ENCODE measurements at places on chromosomes 12 and 14.
A peak's percentile ranks its signal among the peaks of the same experiment; 100 is the strongest.

- no peak for DNase-seq
These were observed 37.2 kb downstream of the APOBEC1 start for GRCh38 chr12:7628381-7628961.

DNA sequence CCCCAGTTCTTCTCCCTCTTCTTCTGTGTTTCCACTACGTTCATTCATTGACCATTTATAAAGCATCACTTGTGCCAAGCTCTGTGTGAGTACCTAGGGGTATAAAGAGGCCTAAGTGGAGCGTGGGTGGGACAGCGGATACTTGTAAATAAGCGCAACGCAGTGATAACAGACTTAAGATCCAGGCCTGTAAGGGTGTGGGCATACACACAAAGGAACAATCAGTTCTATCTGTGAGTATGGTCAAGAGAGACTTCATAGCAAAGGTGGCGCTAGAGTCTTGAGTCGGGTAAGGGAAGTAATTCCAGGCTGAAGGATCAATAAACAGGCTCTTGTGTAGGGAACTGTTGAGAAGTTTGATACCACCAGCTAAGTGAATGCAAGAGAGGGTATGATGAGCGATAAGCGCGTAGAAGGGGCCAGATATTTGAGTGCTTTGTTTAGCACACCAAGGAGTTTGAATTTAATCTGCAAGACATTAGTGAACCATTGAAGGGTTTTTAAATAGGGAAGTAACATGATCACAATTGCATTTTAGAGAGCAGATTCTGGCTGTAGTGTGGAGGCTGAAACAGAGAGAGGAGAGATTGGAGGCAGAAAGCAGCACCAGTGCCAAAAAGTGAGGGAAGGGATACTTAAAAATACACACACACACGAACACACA is 1.0 kb upstream of the GXYLT1 start:
- DNase-seq, result no peak

DNA sequence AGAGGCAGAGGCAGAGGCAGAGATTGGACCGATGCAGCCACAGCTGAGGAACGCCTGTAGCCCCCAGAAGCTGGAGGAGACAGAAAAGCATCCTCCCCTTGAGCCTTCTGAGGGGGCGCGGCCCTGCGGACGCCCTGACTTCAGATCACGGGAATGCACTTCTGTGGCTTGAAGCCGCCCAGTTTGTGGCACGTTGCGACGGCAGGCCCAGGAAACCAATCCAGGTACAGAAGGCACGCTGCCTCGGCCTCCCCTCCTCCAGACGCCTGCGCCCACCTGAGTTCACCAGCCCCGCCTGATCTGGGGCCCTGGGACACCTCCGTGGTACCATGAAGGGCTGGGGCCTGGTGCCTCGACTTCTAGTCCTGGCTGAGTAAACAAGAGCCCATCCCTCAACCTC is 82.0 kb downstream of the NCOR2 start:
- DNase-seq, result no peak

DNA sequence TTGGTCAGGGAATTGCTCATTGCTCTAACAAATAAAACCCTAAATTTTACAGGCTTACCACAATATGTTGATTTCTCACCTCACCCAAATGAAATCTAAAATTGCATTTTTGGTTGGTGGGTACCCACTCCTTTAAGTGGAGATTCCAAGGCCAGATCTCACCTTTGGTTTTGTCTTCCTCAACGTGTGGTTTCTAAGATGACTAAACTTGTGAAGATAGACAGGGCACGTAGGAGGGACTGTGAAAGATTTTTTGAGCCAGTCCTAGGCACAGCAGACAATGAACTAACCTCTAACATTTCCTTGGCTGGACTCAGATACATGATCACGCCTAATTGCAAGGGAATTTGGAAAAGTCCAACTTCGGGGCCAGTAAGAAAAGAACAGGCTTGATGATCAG is 1003.9 kb downstream of the FLRT2 start:
- DNase-seq, result no peak

GRCh38 chr12:46435625-46436024 is 63.1 kb upstream of the SLC38A2 start:
- no peak for DNase-seq

DNA sequence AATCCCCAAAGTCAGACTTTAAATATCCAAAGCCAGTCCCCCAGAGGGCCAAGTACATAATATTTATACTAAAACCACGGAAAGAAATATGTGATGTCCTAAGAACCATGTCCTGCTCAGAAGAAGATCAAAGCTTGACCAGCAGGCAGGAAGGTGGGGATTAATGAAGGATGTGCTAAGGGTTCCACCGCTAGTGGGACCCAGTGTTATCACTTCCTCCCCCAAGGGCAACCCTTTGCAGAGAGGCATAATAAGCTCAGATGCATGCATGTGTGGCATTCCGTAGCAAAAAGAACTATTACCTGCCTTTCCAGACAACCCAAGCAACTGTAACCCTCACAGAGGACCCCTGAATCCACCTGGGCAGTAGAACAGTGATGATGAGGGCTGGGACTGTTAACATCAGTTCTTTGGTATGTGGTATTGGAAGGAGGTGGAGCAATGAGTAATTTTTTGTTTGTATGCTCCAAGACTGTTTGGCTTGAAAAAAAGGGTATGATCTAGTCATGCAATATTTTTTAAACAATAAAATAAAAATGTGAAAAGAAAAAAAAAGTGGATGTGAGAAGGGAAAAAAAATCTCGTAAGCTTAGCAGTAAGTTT is 71.7 kb upstream of the ETV6 start:
- no peak for DNase-seq

GRCh38 chr14:65503771-65504170 is 91.2 kb downstream of the FUT8 start:
- no peak for DNase-seq

DNA sequence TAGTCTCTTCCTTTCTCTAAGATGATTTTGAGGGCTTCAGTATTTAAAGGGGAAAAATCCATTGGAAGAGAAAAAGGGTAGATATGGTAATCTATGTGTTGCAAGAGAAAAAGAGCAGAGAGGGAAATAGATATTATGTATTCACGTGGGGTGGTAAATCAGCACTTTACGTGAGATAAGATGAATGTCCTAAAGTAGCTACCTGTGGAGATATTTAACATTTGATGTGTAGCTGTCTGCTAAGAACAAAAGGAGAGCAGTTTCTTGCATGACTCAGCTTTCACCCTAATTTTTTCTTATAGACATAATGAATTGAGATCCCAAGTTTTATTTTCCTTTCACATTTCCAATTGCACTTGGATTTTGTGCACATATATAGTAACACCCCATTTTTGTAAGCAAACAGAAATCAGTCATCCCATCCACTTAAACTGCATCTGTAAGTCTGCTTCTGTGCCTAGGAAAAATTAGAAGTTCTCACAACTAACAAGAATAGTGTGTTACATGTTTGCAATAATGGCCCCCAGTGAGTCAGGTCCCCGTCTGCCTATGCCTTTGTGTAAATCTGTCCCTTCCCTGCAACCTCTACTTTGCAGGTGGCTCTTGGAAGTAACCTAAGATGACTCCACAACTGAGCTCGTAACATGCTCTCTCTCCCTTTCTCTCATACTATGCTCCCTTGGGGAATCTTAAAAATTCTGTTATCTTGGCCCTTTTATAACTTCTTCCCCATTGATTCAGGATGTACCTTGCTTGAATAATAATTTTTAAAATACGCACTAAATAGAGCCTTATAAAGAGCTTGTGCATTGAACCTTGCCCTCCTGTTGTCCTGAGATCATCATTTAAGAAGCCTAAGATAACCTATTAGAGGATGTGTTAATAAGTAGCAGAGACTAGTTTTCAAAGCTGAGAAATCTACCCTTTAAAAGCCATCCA is 3.7 kb downstream of the TMTC3 start:
- no peak for DNase-seq

- no peak for DNase-seq
These were observed 365.5 kb downstream of the ETNK1 start for GRCh38 chr12:22990501-22990900.

GRCh38 chr12:47039756-47040155 is 39.7 kb upstream of the PCED1B start:
- no peak for DNase-seq

GRCh38 chr12:126706300-126706699 is 1560.7 kb upstream of the TMEM132C start:
- no peak for DNase-seq

- DNase-seq, result peak; percentile 7
These were observed 88.1 kb downstream of the ITPR2 start for GRCh38 chr12:26744697-26745440.

GRCh38 chr12:7005311-7005710 is 13.0 kb downstream of the LPCAT3 start:
- DNase-seq, result no peak

DNA sequence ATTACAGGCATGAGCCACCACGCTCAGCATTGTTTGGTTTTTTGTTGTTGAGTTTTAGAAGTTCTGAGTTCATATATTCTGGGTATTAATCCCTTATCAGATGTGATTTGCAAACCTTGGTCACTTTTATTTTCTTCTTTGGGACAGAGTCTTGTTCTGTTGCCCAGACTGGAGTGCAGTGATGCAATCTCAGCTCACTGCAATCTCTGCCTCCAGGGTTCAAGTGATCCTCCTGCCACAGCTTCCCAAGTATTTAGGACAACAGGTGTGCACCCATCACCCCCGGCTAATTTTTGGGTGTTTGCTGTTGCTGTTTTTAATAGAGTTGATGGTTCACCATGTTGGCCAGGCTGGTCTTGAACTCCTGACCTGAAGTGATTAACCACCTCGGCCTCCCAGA is 11.8 kb downstream of the USP30 start:
- no peak for DNase-seq

DNA sequence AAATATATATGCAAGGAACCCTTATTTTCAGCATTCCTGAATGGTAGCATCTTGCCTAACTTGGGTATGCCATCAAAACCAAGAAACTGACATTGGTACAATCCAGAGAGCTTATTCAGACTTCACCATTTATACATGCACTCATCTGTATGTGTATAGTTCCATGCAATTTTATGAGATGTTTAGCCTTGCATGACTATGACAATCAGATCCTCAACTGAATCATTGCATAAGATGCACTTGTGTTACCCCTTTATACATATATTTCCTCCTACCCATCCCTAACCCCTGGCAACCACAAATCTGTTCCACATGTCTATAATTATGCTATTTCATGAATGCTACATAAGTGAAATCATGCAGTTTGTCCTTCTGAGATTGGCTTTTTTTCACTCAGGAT is 37.0 kb upstream of the PPFIBP1 start:
- no peak for DNase-seq

- no peak for DNase-seq
These were observed 44.2 kb downstream of the LGMN start for GRCh38 chr14:92704036-92704804.

GRCh38 chr12:130880411-130880885 is 8.6 kb downstream of the RAN start:
- DNase-seq, result no peak

GRCh38 chr14:92886337-92886736 is 36.6 kb upstream of the CHGA start:
- no peak for DNase-seq

DNA sequence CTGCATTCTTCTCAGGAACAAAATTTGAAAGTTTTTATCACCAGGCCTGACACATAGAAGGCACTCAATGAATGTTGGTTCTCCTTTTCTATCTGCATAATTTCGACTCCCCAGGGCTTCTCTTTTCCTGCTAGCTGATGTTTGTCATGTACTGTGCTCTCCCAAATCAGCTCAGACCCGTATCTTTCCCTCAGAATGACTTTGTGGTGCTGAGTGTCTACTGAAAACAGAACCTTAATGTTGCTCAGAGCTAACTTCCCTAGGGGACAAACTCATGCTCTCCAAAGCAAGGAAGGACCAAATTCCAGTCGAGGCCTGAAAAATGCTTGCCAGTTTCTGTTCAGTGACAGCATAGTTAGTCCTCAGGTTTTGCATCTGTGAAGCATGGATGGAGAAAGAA is 1.9 kb downstream of the ARHGDIB start:
- DNase-seq, result no peak

DNA sequence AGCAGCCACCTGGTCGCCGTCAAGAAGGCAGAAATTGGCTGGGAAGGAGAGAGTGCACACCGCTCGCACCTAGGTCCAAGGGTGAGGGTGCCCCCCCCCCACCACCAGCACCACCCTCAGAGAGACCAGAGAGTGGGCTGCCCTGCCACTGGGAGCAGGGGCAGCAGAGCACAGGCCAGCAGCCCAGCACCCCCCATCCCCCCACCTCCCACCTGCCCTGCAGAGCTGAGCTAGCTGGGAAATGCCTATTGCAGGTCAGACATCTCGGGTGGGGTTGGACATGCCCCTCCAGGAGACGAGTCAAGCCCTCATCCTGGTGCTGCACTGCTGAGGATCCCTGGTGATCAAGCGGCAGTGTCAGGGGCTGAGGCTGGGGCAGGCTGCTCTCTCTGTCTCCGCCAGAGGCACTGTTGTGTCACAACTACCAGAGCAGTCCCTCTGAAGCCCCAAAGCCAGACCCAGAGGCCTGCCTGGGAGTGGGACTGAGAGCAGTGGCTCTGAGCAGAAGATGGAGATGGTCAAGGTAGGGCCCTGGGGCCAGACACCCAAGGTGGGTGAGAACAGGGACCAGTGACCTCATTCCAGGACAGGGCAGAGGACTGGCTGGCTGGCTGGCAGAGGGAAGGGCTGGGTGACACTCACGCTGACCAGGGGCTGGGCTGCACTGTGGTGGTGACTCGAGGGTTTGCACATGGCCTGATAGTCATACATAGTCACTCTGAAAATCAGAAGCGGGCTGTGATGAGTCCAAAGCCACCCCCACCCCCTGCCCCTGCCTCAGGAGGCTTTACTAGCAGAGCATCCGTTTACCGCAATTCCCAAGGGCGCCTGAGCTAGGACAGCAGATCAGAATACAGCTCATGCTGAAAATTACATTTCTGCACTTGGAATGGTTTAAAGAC is 19.7 kb upstream of the LRTM2 start:
- DNase-seq, result peak; percentile 62

- DNase-seq, result no peak
These were observed 6.8 kb downstream of the SIX6 start for GRCh38 chr14:60515511-60516289.

DNA sequence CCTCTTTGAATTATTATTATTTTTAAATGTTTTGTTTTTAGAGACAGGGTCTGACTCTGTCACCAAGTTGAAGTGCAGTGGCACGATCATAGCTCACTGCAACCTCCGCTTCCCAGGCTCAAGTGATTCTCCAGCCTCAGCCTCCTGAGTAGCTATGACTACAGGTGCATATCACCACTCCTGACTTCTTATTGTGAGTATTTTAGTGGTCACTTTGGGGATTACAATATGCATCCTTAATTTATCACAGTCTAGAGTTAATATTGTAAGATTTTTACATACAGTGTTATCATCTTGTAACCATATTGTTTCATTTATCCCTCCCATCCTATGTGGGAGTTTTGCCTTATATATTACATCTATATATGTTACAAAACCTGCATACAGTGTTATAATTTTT is 13.4 kb downstream of the FGF23 start:
- no peak for DNase-seq

DNA sequence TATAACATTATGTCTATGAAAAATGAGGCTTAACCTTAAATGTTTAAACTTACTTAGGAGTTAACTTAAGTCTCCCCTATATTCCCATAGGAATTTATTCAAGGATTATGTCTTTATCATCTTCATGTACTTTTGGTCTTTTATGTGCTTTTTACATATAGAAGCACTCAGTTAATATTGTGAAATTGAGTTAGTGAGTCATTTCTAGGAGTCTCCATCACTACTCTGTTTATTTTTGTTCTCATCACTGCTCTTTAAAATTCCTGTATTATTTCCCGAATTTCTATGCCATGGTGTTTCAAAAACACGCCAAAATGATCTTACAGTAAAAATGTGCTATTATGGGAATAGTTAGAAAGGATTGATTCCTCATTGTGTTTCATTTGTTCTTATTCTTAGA is 31.6 kb downstream of the TBC1D15 start:
- no peak for DNase-seq

Measured in NCI-H2171 (cell line).